ENCODE measurements at places on chromosomes 5 and 9.

GRCh38 chr5:73947906-73948640 lies 322.1 kb downstream of the ARHGEF28 start:
- DNase-seq, result no peak

GRCh38 chr5:169554251-169554650 lies 29.3 kb upstream of the SPDL1 start:
- no peak for DNase-seq

DNA sequence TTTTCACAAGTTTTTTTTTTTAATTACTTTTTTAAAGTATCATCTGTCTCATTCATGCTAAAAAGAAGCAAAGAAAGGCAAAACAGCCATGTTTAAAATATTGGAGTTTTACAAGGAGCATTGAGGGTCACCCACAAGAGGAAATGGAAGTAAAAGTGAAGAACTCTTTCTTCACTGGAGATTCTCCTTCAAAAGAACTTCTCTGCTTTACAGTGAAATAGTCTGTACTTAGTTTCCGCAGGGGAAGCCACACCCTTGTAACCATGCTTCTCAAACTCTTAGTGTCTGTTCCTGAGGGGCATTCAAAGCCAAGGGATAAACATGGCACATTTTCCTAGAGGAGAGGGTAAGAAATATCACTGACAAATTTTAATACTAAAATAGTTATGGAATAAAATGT lies 8.6 kb downstream of the C9orf72 start:
- no peak for DNase-seq

DNA sequence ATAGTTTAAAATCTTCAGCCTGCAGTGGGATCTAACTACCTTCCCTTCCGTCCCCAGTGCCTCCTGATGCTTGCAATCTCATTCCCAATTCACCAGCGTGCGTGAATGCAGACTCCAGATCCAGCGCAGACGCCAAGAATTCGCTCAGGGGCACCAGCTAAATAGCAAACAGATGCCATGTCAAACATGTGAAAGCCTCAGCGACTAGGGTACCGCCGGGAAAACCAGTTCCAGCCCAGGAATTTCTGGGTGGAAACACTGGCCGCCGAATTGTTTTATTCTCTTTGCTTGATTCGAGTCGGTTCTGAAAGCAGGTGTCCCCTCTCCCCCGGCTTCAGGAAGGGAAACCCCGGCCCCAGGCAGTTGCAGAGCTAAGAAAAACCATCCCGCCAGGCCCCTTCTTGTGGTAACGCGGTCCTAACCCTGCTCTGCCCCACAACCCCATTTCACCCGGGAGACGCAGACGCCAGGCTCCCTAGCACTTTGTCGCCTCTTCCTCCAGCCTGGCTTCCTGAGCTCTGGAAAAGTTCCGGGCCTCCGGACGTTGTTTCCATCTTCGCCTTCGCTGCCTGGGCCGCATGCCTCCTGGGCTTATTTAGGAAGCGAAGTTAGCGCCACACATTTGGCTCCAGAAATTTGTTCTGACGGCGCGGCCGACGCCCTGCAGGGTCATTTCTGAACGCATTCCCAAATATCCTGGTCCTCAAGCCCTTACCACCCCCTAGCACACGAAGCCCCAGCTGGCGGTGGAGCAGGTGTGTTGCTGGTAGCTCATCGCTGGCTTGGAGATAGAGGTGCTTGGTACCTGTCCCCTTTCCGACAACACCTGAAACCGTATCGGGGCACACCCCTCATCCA lies 665 bp upstream of the LVRN start:
- no peak for DNase-seq

- DNase-seq, result no peak
Measured at GRCh38 chr5:423233-423565, 19.8 kb upstream of the EXOC3 start.

DNA sequence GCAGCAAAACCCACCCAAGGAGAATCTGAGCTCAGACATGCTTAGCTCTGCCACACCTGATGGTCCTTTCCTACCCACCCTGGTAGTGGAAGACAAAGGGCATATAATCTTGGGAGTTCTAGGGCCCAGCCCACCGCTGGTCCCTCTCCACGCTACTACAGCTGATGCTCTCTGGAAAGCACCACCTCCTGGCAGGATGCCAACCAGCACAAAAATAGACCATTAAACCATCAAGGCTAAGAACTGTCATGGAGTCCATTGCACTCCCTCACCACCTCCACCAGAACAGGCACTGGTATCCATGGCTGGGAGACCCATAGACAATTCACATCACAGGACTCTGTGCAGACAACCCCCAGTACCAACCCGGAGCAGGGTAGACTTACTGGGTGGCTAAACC lies 111.0 kb upstream of the IL7R start:
- DNase-seq, result no peak

- no peak for DNase-seq
Measured at GRCh38 chr5:139795074-139796001, at the start of gene PSD2. TSS of gene PSD2 (plus strand) at chr5:139795808. CDS start at chr5:139809441, 13,633 bp downstream.

GRCh38 chr9:35729700-35730485 lies 2.1 kb downstream of the TLN1 start:
- DNase-seq, result peak; percentile 30

DNA sequence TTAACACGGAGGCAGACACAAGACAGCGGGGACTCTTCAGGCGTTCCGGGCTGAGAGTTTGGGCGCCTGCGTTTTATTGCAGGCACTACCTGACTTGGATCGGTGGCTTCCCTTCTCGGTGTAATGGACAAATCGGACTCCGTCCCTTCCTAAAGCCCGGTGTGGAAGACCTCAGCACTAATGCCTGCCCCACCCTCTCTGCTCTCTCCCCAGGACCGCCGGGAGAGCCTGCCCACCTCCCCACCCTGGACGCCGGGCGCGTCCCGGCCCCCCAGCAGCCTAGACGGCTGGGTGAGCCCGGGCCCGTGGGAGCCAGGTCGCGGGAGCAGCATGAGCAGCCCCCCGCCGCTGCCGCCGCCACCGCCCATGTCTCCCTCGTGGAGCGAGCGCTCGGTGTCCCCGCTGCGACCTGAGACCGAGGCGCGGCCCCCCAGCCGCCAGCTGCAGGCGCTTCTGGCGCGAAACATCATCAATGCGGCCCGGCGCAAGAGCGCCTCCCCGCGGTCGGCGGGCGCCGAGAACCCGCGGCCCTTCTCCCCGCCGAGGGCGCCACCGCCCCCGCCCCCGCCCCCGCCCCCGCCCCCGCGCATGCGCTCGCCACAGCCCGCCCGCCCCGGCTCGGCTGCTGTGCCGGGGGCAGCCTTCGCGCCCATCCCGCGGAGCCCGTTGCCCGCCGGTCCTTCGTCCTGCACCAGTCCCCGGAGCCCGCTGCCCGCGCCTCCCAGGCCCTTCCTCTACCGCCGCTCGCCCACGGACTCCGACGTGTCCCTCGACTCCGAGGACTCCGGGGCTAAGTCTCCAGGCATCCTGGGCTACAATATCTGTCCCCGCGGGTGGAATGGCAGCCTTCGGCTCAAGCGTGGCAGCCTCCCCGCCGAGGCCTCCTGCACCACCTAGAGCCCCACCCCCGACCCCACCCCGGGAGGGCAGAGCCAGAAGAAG lies 4.6 kb upstream of the MYOZ3 start:
- peak; percentile 82 for DNase-seq

- DNase-seq, result no peak
Measured at GRCh38 chr5:158727136-158727535, 372.6 kb downstream of the EBF1 start.

- DNase-seq, result no peak
Measured at GRCh38 chr9:93133681-93134014, 403 bp downstream of the NINJ1 start.

DNA sequence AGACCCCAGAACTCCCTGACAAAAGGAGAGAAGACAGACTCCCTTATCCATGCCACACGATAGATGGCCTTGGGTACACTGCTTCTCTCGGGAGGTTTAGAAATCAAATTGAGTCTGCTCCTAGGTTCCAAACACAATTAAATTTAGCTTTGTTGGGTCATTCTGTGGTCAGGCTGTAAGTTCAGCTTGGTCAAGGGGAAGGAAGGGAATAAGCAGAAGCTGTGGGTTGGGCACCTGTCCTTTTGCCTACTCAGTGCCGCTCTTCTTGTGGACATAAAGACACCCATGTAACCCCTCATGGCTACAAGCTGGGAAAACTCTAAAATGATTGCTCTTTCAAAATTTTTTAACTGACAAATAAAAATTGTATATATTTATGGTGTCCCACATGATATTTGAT lies 19.1 kb upstream of the AK3 start:
- DNase-seq, result no peak

DNA sequence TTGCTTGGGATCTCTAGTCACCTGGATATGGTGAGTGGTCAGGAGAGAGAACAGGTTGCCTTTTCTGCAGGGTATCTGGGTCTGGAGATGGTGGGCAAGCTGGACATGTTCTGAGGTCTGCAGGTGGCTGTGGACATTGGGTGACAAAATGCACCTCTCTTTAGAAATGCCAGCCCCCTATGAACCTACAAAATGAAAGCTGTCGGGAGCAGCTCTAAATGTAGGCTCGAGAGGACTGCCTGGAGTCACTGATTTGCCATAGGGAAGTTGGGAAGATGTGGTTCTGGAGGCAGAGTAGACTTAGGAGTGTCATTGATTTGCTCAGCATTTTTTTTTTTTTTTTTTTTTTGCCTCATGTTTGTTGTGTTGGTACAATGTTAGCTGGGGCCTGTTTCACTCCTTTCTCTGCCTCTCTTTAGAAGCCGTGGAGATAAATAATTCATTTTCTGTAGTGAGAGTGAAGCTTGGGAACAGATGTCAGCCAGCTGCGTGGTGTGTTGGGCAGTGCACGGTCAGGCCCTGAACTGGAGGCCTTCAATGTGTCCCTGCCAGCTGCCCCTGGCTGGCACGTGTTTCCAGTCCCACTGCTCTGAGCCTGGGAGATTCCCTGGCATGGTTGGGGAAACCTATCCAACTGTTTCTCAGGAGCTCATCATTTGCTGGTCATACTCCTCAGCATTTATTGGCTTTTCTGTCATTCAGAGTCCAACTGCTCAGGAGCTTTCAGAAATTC lies 5.4 kb downstream of the RGS3 start:
- DNase-seq, result no peak

GRCh38 chr9:13459071-13459470 lies 179.6 kb upstream of the MPDZ start:
- DNase-seq, result no peak

- no peak for DNase-seq
Measured at GRCh38 chr9:111271047-111271446, 59.0 kb downstream of the OR2K2 start.

GRCh38 chr5:87151547-87151946 lies 116.1 kb upstream of the RASA1 start:
- DNase-seq, result no peak

DNA sequence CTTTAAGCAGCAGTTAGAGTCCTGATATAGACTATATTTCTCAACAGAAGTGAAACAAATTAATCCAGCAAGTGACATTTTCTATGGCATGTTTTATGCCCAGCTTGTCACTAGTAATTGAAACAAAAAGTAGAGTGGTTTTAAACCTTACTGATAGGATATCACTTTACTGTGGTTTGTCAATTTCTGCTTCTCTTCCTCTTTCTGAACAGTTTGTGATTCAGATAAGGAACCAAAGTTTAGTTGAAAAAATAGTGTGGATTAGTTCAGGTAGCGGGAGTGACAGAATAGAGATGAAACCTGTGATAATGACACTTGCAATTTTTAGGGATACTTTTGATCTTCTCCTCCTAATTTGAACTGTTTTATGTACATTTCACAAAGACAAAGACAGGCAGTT lies 485.7 kb upstream of the EDIL3 start:
- no peak for DNase-seq

DNA sequence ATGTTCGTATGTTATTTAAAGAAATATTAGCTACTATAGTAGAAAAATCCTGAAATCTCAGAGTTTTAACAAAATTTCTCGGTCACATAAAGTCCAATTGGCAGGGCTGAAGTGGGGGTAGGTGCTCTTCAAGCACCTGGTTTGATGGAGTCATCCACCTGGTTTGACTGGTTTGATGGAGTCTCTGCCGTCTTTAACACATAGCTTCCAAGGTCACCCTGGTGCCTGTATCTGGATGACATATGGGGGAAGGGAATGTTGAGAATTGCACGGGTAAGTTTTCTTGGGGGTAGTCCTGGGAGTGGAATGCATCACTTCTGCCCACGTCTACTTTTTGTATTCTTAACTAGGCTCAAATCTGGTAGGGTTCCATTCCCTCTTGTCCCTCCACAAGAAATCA lies 351.2 kb downstream of the SH3GL2 start:
- no peak for DNase-seq

- no peak for DNase-seq
Measured at GRCh38 chr5:139017624-139018023, 142.5 kb upstream of the LRRTM2 start.

- DNase-seq, result no peak
Measured at GRCh38 chr5:89946508-89946907, 463.0 kb downstream of the CETN3 start.

DNA sequence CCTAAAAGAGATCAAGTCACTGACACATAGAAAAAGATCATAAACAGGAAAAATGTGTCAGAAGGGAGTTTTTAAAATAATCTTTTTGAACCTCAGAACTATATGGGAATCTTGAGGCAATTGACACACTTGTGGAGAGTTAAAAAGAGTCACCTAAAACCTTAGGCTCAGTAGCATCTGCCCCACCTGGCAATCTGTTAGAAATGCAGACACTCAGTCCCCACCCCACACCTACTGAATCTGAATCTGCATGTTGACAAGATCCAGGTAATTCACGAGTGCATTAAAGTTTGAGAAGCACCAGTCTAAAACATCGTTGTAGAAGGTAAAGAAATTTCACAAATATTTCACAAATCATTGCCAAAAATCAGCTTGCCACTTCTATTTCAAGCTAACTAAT lies 388.3 kb downstream of the NR2F1-AS1 start:
- no peak for DNase-seq

DNA sequence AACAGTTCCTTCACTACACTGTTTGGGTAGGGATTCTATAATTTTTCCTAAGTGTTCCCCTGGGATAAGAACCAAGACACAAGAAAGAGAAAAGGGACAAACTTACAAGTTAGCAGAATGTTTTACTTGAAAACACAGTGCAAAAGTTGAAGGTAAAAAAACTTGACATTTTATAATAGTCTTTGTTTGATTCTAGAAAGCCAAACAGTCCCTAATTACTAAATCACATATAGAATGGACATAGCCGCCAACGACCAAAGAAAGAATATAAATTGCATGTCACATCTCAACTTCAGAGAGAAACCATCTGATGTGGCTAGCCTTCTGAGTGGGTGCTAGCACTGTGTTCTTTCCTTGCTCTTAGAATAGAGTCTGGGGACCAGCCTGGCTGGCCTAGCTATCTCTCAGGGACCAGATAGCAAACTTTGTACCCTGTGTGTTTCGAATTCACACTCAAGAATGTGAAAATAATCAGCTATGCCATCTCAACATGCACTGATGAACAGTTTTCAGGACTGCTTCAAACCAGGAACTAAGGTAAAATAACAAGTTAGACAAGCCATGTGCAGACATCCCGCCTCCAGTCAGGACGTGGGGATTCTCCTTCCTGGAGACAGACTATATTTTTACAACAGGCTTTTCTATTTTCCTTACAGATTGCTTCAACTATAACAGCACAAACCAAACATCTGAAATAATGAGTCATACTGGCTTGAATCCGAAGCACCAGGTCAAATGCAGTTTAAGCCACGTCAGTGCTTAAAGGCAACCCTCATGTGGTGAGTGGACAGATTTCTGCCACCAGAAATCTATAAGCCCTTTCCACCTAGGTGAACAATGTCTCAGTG lies 53.7 kb downstream of the LHFPL2 start:
- DNase-seq, result no peak

- peak; percentile 61 for DNase-seq
Measured at GRCh38 chr9:129624168-129624759, 1.7 kb upstream of the NTMT1 start.
